ENCODE measurements at places on chromosomes 1 and 21. TPM values are rescaled to one million over a fixed set of nuclear protein-coding genes. Genes with fewer than 3 reads are reported as not detected.

Gene MYOC
- 3.2 TPM for total RNA-seq

Gene WNT2B
- total RNA-seq, result 11.8 TPM

- H3K4me1 ChIP-seq, result peaks cover 61% of the 10 kb centered on the region
- H3K36me3 ChIP-seq, result no peaks in the 10 kb centered on the region
- H3K4me3 ChIP-seq, result no peak overlapping the region
- peak; percentile 14 for DNase-seq
- peak overlapping the region; percentile 36 for H3K27ac ChIP-seq
These were observed 5.5 kb upstream of the RASSF5 start for GRCh38 chr1:206501881-206502280.

Gene MYOG
- total RNA-seq, result not detected

GRCh38 chr1:199172171-199173124, 533.6 kb downstream of the PTPRC start:
- no peaks in the 10 kb centered on the region for H3K36me3 ChIP-seq
- H3K27ac ChIP-seq, result no peak overlapping the region
- no peaks in the 10 kb centered on the region for H3K4me1 ChIP-seq
- H3K27me3 ChIP-seq, result no peaks in the 10 kb centered on the region
- DNase-seq, result no peak

Gene LCA5L
- 3.0 TPM for total RNA-seq

GRCh38 chr1:41666981-41667631, 182.6 kb upstream of the EDN2 start:
- DNase-seq, result no peak
- no peaks in the 10 kb centered on the region for H3K36me3 ChIP-seq
- no peaks in the 10 kb centered on the region for H3K27me3 ChIP-seq
- H3K4me3 ChIP-seq, result no peak overlapping the region
- peaks cover 13% of the 10 kb centered on the region for H3K4me1 ChIP-seq
- H3K27ac ChIP-seq, result no peak overlapping the region

GRCh38 chr1:197384471-197384870, 116.4 kb downstream of the CRB1 start:
- no peak for DNase-seq
- no peaks in the 10 kb centered on the region for H3K27me3 ChIP-seq
- H3K27ac ChIP-seq, result no peak overlapping the region
- no peaks in the 10 kb centered on the region for H3K36me3 ChIP-seq
- H3K4me3 ChIP-seq, result no peak overlapping the region

Gene RABIF
- total RNA-seq, result 8.3 TPM

Gene S100A16
- 52.3 TPM for total RNA-seq

Gene CHRNB2
- total RNA-seq, result not detected

Gene PRAMEF1
- total RNA-seq, result not detected

DNA sequence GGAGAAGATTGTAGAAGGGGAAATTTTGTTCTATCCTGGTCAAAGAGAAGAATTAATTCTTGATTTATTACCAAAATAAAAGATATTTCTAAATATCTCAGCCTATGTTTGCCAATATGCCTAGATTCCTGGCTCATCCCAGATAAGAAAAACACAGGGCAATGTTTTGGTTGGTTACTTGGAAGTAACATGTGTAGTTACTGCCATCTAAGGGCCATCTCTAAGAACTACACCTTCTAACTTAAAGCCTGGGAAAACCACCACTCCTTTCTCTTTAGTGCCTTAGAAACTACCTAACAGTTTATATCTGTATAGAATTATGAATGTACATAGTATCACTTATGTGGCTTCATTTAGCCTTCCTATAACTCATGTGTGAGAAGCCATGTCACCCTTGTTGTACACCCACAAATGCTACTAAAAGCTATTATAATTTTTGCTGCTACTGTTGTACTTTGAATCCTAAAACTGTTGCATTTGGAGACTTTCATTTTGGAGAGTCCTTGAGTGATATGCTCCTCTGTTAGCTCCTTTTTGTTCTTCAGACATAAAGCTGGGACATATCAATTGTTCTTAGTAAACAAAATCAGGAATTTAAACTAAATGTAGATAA, 4.5 kb downstream of the AIM2 start:
- H3K4me3 ChIP-seq, result no peak overlapping the region
- H3K27ac ChIP-seq, result no peak overlapping the region
- H3K4me1 ChIP-seq, result peaks cover 24% of the 10 kb centered on the region
- H3K27me3 ChIP-seq, result no peaks in the 10 kb centered on the region
- no peaks in the 10 kb centered on the region for H3K36me3 ChIP-seq
- DNase-seq, result no peak

GRCh38 chr1:10211805-10212410, 1.5 kb downstream of the KIF1B start:
- H3K4me1 ChIP-seq, result peaks cover 59% of the 10 kb centered on the region
- peak overlapping the region; percentile 98 for H3K27ac ChIP-seq
- no peak for DNase-seq
- no peaks in the 10 kb centered on the region for H3K36me3 ChIP-seq
- H3K27me3 ChIP-seq, result no peaks in the 10 kb centered on the region
- peak overlapping the region; percentile 86 for H3K4me3 ChIP-seq

DNA sequence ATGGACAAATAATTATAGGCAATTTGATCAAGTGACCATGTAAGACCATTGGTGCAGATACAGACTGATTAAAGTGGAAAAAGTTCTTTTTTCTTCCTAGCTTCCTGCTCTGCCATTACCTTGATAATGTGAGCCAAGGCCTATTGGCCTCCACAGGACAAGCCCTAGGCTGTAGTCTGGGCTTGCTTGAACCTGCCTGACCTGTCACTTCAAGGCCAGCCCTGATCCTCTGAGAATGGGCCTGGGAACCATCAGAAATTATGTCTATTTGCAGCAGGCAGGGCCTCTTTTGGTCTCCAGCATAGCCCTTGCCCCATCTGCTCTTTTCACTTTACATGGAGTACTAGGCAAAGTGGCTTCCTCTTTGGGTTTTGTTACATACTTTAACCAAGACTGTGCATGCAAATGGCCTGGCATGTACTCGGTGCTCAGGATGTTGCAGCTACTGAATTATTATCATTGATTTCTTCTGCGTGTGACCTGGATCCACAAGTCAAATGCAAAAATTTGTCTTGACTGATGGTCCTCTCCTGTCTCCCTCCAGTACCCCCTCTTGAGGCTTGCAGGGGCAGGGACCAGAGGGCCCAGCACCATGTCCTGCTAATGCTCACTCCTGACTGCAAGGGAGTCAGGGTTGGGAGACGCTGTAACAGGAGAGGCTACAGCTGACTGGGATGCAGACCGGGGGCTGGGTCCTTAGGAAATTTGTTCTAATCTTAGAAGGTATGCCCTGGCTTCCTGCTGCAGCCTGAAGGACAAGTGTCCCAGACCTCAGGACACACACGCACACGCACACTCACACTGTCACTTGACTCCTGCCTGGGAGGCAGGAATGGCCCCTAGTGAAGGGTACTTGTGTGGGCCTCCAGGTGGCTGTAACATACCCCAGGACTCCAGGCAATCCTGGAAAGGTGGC, 39.4 kb downstream of the RCSD1 start:
- peaks cover 22% of the 10 kb centered on the region for H3K4me1 ChIP-seq
- no peaks in the 10 kb centered on the region for H3K27me3 ChIP-seq
- DNase-seq, result no peak
- no peak overlapping the region for H3K27ac ChIP-seq

GRCh38 chr1:44707959-44708831, 22.8 kb downstream of the RNU5D-1 start:
- no peaks in the 10 kb centered on the region for H3K36me3 ChIP-seq
- no peaks in the 10 kb centered on the region for H3K27me3 ChIP-seq
- no peak overlapping the region for H3K27ac ChIP-seq
- no peak for DNase-seq
- peaks cover 6% of the 10 kb centered on the region for H3K4me1 ChIP-seq

DNA sequence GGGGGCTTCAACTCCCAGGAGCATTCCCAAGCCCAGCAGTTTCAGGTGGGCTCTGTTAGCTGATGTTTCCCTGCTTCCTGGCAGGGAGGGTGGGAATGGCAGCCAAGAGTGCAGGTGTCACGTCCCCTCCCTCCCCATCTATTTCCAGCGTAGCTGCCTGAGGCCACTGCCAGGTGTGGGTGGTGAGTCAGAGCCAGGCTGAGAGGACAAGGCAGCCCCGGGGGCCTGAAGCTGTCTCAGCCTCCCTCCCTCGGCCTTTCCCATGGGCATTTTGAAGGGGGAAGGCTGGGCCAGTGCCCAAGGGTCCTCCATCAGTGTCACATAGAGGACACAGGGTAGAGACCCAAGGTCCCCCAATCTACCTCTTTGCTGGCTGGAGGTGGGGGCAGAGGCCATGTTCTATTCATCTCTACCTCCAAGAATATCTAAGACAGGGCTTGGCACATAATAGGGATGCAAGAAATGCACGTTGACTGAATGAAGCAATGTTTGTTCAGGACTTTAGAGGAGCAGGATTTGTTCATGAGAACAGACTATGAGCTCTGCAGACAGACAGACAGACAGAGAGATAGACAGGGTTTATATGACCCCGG, 34.4 kb upstream of the ID3 start:
- no peak for DNase-seq
- H3K27ac ChIP-seq, result no peak overlapping the region
- H3K4me1 ChIP-seq, result peaks cover 13% of the 10 kb centered on the region
- H3K4me3 ChIP-seq, result no peak overlapping the region
- no peaks in the 10 kb centered on the region for H3K36me3 ChIP-seq
- no peaks in the 10 kb centered on the region for H3K27me3 ChIP-seq

GRCh38 chr1:56688522-56689026, 43.5 kb downstream of the PRKAA2 start:
- no peaks in the 10 kb centered on the region for H3K4me1 ChIP-seq
- no peaks in the 10 kb centered on the region for H3K36me3 ChIP-seq
- DNase-seq, result no peak
- no peak overlapping the region for H3K27ac ChIP-seq
- H3K27me3 ChIP-seq, result no peaks in the 10 kb centered on the region

DNA sequence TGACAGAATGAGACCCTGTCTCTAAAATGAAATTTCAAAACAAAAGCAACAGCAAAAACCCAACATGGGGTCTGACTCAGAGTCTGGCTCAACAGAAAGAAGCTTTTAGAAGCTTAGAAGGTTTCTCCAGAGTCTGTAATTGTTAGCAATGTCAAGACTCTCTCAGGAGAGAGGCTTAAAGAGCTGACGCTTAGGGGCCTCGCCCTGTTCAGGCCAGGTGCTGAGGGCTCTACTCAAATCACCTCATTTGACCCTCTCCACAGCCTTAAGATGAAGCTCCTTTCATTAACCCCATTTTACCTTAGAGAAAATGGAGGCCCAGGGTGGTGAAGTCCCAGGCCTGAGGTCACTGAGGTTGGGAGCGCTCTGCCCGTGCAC, 5.3 kb upstream of the KIF17 start:
- no peak overlapping the region for H3K4me3 ChIP-seq
- no peak overlapping the region for H3K27ac ChIP-seq
- H3K36me3 ChIP-seq, result no peaks in the 10 kb centered on the region
- DNase-seq, result no peak

DNA sequence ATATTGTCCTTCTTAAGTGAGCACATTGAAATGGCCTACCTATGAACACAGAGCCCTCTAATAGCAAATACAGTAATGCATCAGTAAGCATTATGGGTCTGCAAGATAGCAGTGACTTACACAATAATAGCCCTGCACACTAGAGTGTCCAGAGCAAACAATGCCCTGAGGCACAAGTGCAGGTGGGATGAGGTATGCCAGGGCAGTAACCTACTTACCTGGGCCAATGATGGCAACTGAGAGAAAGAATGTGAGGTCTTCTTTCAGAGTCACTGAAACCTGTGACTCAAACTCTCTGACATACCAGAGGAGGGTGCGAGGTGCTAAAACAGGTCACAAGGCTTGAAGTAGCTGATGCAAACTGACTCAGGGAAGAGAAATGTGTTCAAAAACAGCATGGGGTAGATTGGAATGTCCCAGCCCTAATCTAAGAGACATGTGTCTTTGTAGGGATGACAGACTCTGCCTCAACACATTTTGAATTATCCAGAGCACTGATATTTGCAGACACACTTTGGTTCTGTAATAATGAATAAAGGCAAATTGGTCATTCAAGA, 168.5 kb upstream of the RUNX1 start:
- H3K27me3 ChIP-seq, result no peaks in the 10 kb centered on the region
- H3K36me3 ChIP-seq, result no peaks in the 10 kb centered on the region
- peaks cover 5% of the 10 kb centered on the region for H3K4me1 ChIP-seq

Gene KPRP
- total RNA-seq, result not detected

Gene LCE2B
- total RNA-seq, result not detected

Gene ELAPOR1
- total RNA-seq, result 24.4 TPM

Gene DAB1
- total RNA-seq, result 1.9 TPM

Gene MCOLN2
- total RNA-seq, result 5.1 TPM

- no peak overlapping the region for H3K27ac ChIP-seq
- H3K27me3 ChIP-seq, result no peaks in the 10 kb centered on the region
- no peak overlapping the region for H3K4me3 ChIP-seq
- no peaks in the 10 kb centered on the region for H3K36me3 ChIP-seq
These were observed 3.6 kb upstream of the SVBP start for GRCh38 chr1:42820813-42821212.

- H3K36me3 ChIP-seq, result no peaks in the 10 kb centered on the region
- no peaks in the 10 kb centered on the region for H3K27me3 ChIP-seq
- H3K27ac ChIP-seq, result no peak overlapping the region
These were observed 138.4 kb downstream of the NOS1AP start for GRCh38 chr1:162207862-162208261.

DNA sequence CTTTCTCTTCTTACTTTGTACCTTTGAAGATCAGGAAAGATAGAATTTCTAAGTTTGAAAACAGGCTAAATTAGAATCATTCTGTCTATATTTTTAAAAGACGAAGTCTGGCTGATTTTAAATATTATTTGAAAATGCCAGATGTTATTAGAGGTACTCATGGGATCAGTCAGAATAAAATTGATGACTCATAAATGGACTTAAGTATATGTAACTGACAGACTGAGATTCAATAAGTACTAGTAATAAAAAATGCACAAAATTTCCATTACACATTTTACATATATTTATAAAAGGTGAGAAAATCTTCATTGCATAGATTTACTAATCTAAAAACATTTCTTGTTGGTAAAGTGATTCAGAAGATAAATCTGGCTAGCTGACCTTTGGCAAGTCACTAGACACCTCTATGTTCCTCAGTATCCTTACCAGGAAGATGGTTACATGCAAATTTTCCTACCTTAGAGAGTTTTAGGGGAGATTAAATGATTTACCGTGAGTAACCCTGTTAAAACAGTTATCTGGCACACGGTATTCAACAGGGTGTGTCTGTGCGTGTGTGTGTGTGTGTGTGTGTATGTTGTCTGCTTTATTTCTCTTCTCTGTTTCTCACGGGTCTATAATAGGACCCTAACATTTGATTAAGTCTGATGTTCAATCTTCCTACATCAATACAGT, 189.0 kb downstream of the RUNX1 start:
- H3K4me3 ChIP-seq, result no peak overlapping the region
- H3K4me1 ChIP-seq, result peaks cover 15% of the 10 kb centered on the region
- H3K27ac ChIP-seq, result no peak overlapping the region
- peaks cover 86% of the 10 kb centered on the region for H3K36me3 ChIP-seq

Measured in lower lobe of right lung (tissue), 2 donors.